Body of pancreas (tissue), 4 donors: ENCODE measurements at places on chromosomes 1 and 21.

DNA sequence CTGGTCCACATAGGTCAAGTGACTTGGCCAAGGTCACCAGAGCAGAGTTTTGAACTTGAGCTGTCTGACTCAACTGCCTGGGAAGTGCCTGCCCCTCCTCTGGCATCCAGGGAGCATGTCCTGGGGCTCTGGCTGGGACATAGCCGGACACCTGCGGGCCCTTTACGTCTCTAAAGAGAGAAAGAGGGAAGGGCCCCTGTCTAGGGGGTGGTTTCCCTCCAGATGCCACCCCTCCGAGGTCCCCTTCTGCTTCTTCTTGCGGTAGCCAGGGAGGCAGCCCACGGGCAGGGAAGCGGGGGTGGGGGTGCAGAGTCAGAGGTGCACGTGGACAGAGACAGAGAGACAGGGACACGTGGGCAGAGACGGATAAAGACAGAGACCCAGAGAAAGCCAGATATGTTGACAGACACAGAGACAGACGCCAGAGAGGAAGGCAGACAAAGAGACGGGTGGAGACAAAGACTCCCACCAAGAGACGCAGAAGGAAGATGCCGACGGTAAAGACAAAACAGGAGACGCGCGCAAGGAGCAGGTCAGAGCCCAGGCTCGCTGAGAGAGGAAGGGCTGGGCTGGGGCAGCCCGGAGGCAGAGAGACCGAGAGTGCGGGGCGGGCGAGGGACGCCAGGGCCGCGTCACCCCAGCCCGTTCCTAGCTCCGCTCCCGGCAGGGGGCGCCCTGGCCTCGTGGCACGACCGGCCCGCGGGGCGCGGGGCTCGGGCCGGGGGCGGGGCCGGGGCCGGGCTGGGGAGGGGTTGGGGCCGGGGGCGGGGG, 458 bp upstream of the ALPL start:
- H3K27me3 ChIP-seq = peaks cover 11% of the 10 kb centered on the region
- DNase-seq = peak; percentile 72
- H3K27ac ChIP-seq = no peak overlapping the region
- H3K36me3 ChIP-seq = no peaks in the 10 kb centered on the region
- no peak overlapping the region for H3K4me3 ChIP-seq

DNA sequence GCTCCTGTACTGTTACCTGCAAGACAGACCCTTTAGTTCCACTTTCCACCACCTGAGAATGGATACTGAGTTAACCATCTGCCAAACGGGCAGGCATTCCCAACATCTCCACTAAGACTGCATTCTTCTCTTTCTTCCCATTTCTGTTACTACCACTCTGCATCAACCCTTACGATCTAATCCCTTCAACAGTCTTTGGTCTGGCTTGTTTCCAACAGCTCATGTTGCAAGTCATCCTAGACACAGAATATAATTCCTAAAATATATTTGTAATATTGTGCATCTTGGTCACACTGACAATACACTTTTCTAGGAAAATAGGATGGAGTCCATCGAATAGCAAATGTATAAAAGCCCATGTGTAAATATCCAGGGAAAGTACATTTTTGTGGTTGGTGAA, 166.7 kb downstream of the SIPA1L2 start:
- H3K4me3 ChIP-seq = no peak overlapping the region
- no peaks in the 10 kb centered on the region for H3K36me3 ChIP-seq
- DNase-seq = no peak
- no peaks in the 10 kb centered on the region for H3K27me3 ChIP-seq
- peaks cover 14% of the 10 kb centered on the region for H3K4me1 ChIP-seq
- H3K27ac ChIP-seq = no peak overlapping the region

GRCh38 chr1:94734963-94735901, 84.9 kb upstream of the SLC44A3 start:
- H3K36me3 ChIP-seq = no peaks in the 10 kb centered on the region
- H3K27me3 ChIP-seq = no peaks in the 10 kb centered on the region
- H3K4me3 ChIP-seq = no peak overlapping the region
- peak; percentile 71 for DNase-seq
- peak overlapping the region; percentile 58 for H3K27ac ChIP-seq

DNA sequence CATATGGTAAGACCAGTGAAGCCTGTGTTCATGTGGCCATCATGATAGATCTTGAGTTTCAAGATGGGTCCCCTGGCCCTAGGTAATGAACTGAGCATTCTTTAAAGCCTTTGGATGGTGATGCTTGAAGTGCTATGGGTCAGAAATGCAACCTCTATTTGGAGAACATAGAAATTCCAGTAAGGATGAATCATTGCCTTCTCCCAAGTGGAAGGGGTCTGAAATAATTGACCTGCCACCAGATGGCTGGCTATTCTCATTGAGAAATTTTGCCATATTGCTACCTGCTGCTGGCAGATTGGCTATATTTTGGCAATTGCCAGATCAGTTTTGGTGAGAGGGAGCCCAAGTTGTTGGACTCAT, 739 bp upstream of the IFI6 start:
- no peaks in the 10 kb centered on the region for H3K27me3 ChIP-seq
- no peak overlapping the region for H3K4me3 ChIP-seq
- no peak for DNase-seq
- H3K4me1 ChIP-seq = peaks cover 24% of the 10 kb centered on the region

DNA sequence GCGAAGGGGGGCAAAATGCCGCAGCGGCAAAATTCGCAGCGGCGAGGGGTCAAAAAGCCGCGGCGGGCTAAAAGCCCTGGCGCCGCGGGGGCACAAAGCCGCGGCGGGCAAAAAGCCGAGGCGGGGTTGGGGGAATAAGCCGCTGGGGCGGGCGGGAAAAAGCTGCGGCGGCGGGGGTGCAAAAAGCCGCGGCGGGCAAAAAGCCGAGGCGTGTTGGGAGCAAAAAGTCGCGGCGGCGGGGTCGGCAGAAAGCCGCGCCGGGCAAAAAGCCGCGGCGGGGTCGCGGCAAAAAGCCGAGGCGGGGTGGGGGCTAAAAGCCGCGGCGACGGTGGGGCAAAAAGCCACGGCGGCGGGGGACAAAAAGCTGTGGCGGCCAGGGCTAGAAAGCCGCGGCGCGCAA, 3902.5 kb downstream of the SRGAP2C start:
- no peaks in the 10 kb centered on the region for H3K27me3 ChIP-seq
- no peak for DNase-seq
- no peaks in the 10 kb centered on the region for H3K4me1 ChIP-seq
